Left colon (tissue), 2 donors: ENCODE measurements at places on chromosomes 5 and 9.

DNA sequence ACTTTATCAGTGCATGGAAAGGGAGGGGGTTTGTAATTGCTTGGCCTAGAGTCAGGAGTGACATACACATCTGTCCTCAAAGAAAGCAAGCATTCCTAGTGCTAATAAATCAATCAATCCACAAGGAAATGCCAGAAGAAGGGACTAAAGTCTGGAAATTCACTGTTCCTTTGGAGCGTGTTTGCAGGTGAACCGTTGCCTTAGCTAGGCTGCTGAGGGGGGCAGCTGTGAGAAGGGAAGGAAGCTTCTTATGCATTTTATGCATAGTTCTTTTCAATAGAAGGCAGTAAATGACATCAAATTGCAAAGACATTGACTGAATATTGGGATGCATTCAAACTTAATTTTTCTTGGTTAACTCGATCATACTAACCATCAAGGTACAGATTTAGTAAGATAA lies 1092.5 kb upstream of the SEMA6A start:
- no peak for DNase-seq

DNA sequence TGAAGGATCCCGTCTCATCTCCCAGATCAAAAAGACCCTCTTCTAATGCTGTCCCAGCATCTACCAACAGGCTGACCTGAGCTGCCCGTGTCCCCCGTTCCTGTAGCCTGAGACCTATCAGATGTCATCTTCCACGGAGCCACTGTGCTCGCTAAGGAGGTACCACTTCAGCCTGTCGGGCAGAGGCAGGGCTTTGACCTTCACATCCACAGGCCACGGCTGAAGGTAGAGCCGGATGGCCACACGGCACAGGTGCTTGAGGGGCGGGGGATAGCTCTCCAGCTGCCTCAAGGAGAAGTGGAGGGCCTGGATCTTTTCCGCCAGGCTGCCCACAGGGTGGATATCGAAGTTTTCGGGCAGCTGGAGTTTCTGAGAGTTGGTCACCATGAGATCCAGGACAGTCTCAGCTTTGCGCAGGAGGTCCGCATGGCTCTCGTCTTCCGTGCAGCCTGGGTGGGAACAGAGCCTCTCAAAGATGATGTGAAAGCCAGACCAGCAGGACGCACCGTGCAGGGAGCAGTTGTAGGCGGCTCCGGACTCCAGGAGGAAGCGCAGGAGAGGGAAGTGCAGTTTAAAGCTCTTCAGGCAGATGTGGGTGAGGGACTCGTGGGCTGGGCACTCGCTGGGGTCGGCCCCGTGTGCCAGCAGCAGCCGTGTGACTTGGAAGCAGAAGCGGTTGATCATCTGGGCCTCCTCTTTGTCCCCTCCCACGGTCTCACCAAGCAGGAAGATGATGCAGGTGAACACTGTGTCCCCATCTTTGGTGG lies 4.1 kb downstream of the ASB6 start:
- no peak for DNase-seq

- DNase-seq, result no peak
Observed at GRCh38 chr5:10595672-10596309, 31.9 kb downstream of the ANKRD33B start.

GRCh38 chr9:30967476-30967875 lies 1417.0 kb upstream of the ACO1 start:
- DNase-seq, result no peak

DNA sequence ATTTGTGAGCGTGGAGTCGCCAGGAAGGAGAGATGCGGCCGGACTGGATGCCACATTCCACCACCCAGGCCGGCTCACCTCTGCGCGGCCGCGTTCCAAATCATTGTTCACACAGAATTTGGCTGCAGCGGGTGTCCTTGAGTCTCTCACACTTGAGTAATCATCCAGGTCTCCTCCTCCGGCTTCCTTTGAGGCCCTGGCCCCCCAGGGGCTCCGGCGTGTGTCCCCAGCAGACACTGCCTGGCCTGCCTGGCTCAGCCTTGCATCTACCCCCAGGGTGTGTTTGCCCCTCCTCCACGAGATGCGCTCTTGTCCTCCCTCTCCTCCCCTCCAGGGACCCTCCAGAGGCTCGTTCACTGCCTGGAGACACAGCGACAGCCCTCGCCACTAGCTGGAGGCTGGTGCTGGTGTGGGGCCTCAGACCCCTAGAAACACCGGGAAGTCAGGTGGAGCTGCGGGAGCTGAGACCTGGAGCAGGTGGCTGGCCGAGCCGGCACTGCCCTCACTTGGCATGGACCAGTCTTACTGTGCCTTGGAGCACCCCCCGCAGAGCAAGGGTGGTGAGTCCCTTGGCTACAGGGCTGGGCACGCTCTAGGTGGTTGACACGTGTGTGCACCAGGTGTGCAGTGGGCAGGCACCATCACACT lies 7.0 kb upstream of the SLC9A3 start:
- DNase-seq, result no peak

DNA sequence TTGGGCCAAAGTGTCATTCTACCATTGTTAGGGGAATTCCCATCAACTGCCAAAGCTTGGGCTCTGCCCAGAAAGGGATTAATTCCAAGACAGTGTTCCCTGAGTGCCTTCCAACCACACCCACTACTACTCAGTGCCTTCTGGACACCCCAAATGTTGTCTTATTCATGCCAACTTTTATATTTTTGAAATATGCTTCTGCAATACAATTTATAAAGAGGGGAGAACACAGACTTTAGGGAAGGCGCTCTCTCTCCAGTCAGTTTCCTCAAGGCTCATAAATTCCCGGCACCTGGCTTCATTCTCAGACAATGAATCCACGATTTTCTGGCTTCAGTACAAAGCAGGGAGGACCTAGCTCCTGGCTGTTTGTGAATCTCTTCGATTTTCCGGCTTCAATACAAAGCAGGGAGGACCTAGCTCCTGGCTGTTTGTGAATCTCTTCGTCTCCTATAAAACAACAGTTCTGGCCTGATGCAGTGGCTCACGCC lies 120.1 kb upstream of the MYO10 start:
- peak; percentile 29 for DNase-seq

- DNase-seq, result no peak
Observed at GRCh38 chr5:67774786-67775185, 440.8 kb upstream of the PIK3R1 start.

DNA sequence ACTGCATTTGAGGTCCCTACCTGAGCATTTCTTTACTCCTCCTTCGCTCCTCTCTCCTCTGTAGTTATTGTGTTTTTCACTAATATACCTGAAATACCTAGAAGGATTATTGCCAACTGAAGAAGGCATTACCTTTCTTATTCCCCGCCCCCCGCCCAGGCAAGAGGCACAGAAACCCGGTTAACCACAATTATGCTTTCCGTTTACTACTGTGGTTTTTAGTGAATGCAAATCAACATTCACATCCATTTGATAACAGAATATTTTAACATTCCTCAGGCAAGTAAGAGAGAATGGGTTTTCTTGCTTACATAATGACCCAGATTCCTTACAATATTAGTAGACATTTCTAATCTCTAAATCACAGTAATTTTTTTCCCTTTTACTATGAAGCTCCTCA lies 136.9 kb downstream of the PCSK5 start:
- no peak for DNase-seq

- no peak for DNase-seq
Observed at GRCh38 chr5:134521841-134522240, 3.6 kb upstream of the JADE2 start.

DNA sequence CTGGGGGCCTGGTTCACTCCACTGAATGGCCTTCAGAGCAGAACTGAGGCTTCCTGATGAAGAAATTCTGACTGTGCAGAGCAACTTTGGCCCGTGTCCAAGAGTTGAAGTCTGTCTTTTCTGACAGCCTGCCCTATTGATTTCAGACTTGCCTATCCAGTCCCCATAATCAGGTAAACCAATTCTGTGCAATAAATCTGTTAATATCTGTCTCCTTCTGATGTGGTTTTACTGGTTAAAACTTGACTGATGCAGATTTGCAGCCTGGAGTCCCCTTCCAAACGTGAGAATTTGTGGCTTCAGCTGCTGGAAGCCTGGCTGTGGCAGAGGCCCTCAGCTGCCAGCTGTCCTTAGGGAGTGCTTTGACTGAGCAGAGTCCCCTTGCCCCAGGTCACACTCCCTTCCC lies 283.9 kb upstream of the ANKRD55 start:
- DNase-seq, result no peak
